ENCODE measurements at places on chromosomes 3 and 15.

- DNase-seq: no peak
These were observed 56.8 kb upstream of the NEK10 start for GRCh38 chr3:27425896-27426565.

DNA sequence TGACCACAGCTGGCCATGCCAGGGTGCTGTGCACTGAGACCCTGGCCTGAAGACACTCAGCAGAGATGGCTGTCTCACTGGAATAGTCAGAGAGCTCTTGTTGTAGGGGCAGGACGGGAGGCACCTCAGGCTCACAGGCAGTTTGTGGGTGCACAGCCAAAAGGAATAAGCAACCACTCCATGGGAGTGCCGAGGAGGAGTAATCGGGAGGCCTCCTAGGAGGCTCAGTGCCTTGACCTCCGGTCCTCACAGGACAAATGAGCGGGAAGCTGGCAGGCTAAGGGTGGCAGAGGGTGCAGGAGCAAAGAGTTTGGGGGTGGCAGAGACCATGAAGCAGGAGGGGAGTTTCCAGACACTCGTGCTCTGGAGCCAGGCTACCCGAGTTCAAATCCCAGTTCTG lies 81.7 kb downstream of the SMAD6 start:
- DNase-seq: no peak

GRCh38 chr3:105866656-105867653 lies 1.9 kb downstream of the CBLB start:
- DNase-seq: peak; percentile 61

DNA sequence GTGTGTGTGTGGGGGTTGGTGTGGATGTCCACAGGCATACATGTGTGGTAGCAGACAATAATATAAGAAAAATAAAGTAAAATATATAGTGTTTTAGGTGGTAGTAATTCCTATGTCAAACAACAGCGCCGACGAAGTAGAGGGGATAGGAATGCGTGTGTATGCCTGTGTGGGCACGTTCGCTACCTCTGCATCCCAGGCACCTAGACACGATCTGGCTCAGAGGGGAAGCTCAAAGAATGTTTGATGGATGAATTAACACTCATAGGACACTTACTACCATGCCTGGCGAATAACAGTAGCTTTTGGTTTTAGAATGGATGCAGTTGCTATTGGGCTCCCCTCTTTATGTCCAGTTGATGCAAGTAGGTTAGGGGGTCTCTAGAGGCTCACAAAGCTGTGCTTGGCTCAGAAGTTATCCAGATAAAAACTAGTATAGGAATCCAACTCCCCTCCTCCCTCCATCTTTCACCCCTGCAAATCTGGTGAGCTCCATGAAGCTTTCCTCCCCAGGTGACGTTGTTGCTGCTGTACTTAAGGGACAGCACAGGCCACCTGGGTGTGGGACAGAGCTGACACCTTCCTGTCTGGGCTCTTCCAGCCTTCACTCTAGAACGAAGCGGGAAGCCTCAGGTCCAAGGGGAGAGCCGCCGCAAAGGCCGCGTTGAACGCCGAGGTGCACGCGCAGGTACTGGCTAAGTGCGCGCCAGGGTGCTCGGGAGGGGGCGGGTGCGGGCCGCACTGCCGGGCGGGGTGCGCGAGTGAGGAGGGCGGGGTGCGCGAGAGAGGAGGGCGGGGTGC lies 192.6 kb upstream of the LYSMD4 start:
- DNase-seq: peak; percentile 7

- DNase-seq: peak; percentile 14
These were observed 54.8 kb downstream of the TMEM266 start for GRCh38 chr15:76114561-76114960.

GRCh38 chr15:99137111-99137546 lies 32.2 kb downstream of the SYNM start:
- no peak for DNase-seq

GRCh38 chr3:23747841-23748240 lies 57.9 kb upstream of the UBE2E1 start:
- DNase-seq: no peak
